ENCODE measurements at places on chromosomes 16 and 17.
A peak's percentile ranks its signal among the peaks of the same experiment; 100 is the strongest.

GRCh38 chr16:23990507-23990906 is 154.7 kb downstream of the PRKCB start:
- no peak for DNase-seq

DNA sequence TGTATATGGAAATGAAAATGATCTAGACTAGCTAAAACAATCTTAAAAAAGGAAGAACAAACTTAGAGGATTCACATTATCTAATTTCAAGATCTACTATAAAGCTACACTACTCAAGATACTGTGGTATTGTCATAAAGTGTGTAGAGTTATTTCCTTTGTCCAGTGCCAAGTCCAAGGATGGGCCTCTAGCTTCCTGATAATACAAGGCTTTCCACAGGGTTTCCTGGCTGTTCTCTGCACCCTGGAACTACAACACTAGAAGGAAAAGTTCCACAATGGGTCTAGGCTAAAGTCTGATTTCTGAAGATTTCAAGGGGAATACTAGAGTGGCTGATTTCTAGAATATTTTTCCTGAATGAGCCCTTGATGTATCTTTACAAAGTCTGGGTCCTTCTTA is 34.2 kb downstream of the TBC1D3B start:
- DNase-seq, result no peak

- peak; percentile 70 for DNase-seq
Observed at GRCh38 chr17:41061964-41062363, 2.0 kb upstream of the KRTAP2-3 start.

DNA sequence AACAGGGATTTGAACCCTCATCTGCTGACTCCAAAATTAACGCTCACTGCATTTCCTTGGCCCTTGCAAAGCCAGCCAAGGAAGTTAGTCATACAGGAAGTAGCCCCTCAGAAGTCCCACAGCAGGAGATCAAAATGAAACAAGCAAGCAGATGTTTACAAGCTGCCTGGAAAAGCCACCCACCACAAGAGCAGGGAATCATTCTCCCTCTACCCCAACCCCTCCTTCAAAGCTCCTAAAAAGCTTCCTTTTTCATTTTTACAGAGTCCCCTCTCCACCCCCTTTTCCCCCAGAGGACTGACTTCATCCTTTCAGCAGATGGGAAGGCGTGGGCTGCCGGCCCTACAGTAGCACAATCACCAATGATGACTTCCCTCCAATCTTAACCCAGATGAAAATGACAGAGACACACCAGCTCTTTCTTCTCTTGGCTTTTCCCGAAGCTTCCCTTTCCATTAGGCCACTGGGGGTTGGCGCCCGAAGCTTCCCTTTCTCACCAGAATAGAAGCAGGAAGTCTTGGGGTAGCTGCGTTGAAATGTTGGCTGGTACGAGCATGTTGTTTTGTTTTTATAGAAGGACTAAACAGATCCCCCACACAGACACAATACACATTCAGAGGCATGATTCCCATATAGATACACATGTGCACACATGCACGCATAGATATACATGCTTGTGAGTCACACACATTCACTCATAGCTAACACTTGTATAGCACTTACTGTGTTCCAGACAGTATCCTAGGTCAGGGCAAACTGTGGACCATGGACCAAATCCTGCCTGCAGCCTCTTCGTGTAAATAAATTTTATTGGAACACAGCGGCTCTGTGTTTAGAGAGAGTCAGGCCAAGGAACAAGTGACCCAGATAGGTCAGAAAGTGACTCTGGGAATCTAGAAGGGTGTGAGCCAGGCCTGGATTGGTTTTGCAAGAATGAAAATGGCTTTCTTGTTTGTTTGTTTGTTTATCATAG is 17.4 kb downstream of the ITPRIPL2 start:
- peak; percentile 66 for DNase-seq

DNA sequence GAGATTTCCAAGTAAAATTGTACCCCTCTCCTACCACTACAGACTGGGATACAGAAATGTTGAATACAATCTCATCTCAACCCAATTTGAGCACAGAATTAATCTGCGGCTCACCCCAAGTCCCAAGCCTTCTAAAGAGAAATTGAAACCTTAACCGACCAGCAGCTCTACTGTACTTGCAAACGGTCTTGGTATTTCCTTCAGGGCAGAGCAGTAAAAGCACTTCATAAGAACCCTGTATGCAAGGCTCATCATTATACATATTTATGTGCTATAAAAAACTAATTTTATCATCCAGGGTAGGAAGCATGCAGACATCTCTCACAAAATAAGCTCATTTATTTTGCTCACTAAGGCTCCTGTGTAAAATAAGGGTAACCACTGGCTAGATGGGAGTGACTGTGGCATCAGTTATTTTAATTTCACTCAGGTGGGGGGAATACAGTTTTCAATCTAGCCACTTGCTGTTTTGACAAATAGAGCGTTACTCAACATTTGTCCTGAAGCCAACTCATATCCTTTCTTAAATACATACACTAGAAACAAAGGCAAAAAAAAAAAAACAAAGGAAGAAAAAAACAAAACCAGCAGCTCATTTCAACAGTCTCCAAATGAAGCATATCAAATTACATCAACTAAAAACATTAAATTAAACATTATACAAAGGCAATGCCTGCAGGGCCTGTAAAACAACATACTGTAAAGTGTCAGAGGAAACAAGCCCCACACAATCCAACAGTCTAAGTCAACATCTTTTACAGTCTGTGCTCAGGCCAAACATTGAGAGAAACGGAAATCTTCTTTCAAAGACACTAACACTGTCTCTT is 65.0 kb downstream of the PARN start:
- DNase-seq, result no peak

- no peak for DNase-seq
Observed at GRCh38 chr16:76114681-76115080, 162.5 kb upstream of the CNTNAP4 start.

- no peak for DNase-seq
Observed at GRCh38 chr17:4544135-4544950, 10.8 kb downstream of the MYBBP1A start.

DNA sequence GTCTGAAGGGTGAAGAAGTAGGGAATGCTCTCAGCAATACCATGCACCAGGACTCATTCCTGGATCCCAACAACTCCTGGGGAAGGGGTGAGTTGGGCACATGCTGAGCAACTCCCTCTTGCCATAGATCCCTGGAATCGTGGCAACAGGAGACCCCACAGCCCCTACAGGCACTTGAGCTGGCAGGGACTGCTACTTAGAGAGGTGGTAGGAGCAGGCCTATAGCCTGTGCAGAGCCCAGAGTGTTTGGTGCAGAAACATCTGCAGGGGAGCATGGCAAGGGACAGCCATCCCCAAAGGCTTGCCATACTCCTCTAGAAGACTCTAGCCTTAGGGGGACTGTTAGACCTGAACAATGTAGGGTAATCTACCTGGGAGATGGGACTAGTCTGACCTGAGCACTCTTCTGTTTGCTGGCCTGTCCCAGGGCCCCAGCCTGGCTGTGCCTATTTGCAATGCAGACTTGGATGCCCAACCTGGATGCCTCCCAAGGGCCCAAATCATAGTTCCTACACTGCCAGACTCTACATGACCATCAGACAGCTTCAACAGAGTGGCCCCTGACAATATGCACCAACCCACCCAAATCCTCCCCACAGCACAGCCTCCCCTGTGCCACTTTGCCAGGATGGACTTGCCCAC is 568.6 kb upstream of the KIF2B start:
- no peak for DNase-seq

DNA sequence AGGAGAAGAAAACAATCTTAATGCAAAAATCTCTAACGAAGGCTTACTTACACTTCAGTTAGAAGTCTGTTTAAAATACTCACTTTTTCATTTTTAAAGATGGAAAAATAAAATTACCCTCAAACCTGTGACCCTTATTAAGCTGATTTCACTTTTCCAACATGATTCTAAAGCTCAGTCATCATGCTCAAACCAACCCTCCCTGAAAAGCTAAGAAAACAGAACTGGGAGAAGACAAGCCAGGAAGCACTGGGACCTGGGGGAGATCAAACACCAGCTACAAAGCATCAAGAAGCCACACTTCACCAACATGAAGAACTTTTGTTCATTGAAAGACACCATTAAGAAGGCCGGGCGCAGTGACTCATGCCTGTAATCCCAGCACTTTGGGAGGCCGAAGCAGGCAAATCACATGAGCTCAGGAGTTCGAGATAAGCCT is 88.8 kb downstream of the LITAF start:
- no peak for DNase-seq

DNA sequence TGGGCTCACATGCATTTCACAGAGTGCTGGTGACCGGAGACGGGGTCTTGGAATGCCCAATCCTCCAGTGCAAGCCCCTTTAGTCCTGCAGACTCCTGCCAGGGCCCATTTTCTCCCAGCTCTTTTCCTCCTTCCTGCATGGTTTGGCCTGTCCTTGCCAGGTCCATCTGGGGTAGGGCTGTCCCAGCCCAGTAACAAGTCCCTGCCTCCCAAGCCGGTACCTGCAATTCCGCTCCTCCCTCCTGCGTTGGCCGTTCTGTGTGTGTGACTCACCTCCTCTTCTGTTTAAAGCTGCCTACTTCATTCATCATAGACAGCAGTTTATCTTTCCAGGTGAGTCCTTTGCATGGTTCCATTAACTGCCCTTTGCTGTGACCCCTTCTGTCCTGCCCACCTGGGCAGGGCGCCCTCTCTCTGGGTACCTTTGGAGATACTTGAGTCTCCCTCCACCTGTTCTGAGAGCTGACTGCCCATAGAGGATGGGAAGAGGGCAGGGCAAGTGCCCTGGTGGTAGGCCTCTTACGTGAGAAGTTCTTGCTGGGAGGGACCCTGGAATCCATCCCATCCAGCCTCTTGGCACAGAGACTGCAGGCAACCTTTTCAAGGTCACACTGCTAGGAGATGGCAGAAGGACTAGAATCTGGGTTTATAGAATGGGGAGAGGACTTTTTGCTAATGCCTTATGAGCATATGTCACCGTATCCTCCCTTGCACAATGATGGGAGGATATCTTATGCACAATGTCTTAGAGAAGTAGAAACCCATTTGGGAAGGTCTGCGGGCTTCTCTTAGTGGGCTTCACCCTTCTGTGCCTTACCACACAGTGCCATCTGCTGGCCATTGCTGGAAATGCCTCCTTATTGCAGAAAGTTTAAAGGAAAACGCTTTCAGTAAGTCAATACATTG is 29.7 kb upstream of the LGALS9 start:
- DNase-seq, result peak; percentile 78

DNA sequence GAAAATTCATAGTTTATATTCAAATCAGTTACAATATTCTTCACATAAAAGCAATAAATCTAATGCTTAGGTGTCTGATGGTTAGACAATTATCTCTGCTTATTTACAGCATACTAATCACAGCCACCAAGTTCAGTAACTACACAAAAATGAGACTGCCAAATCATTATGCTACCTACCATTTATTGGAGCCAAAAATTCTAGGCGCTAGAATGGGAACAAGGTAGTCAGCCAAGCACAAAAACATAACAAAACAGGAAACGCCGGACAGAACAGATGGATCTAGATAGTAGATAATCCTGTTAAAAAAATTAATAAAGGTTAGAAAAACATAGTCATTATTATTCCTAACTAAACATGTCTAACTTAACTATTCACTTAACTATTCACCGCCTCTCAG is 3.6 kb downstream of the ARL6IP1 start:
- no peak for DNase-seq

Measured in AG20443 (cell line).